ENCODE measurements at places on chromosomes 1 and 21. TPM values are rescaled to one million over a fixed set of nuclear protein-coding genes. Genes with fewer than 3 reads are reported as not detected.

The ANGPTL3 gene
- 0.07 TPM for total RNA-seq

The AADACL3 gene
- total RNA-seq = not detected

The LCE6A gene
- total RNA-seq = not detected

The SPRR1A gene
- total RNA-seq = not detected

DNA sequence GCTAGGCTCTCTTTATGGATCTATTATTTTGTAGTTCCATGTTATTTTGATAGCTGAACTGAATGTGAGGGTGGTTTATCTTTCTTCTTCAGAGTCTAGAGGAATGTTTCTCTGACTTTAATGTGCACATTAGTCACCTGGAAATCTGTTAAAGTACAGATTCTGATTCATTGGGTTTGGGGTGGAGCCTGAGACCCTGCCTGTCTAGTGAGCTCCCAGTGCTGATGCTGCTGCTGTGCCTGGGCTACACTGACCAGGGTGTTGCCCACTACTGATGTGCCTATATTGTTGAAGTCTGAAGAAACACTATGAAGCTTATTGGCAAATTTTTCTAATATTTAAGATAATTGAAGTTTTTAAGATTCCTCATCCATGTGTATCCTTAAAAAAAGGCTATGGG, 35.9 kb downstream of the CD46 start:
- H3K27me3 ChIP-seq = no peaks in the 10 kb centered on the region
- DNase-seq = no peak
- no peak overlapping the region for H3K27ac ChIP-seq
- peaks cover 6% of the 10 kb centered on the region for H3K4me1 ChIP-seq
- peaks cover 3% of the 10 kb centered on the region for H3K36me3 ChIP-seq
- H3K4me3 ChIP-seq = no peak overlapping the region

The BTF3L4 gene
- 56.6 TPM for total RNA-seq

The AGBL4 gene
- not detected for total RNA-seq

DNA sequence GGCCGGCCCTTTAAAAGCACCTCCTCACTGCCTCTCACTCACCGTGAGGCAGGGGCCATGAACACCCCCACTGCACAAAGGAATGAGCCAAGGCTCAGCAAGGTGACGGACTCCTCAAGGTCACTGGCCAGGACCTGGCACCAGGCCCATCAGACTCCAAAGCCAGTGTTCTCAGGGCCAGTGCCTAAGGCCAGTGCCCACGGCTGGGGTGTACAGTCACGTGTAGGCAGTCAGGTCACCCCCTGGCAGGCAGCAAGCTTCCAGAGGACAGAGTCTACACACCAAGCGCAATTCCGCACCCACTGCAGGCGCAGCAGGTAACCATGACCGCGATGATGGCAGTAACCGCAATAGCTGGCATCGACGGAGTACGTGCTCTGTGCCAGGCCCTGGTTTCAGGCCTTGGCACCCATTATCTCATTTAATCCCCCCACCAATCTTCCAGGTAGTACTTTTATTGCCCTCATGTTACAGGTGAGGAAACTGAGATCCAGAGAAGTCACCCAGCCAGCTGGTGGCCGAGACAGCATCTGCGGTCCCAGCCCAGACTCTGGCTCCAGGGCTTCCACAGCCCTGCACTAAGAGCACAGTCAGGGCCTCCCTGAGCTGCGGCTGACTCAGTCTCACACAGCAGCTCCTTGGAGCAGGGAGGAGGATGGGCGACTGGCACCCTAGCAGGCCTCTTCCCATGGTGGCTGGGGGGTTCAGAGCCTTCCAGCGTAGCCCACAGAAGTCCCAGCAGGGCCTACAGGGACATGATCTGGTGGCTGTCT, 27.0 kb downstream of the RAP1GAP start:
- H3K27ac ChIP-seq = no peak overlapping the region
- DNase-seq = no peak
- H3K4me1 ChIP-seq = peaks cover 24% of the 10 kb centered on the region
- H3K27me3 ChIP-seq = no peaks in the 10 kb centered on the region

The C1orf94 gene
- not detected for total RNA-seq

DNA sequence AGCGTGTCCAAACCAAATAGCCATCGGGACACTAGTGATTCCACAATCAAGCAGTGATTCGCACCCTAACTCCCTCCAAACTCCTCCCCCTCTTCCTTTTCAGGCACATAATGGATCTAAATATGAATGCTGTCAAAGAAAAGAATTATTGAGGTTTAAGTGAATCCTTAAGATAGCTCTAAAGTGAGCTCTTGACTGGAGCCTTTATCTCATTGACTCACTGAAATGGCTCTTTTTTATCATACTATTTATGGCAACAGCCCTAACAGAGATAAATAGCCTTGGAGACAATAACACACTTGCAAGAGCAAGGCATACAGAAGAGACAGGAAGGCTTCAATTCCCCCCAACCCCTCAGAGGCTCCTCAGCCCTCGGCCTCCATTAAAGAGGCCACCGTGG, 143.3 kb downstream of the PLXNA2 start:
- H3K4me3 ChIP-seq = no peak overlapping the region
- no peak overlapping the region for H3K27ac ChIP-seq
- H3K36me3 ChIP-seq = no peaks in the 10 kb centered on the region
- no peak for DNase-seq

The XKR8 gene
- 11.0 TPM for total RNA-seq

DNA sequence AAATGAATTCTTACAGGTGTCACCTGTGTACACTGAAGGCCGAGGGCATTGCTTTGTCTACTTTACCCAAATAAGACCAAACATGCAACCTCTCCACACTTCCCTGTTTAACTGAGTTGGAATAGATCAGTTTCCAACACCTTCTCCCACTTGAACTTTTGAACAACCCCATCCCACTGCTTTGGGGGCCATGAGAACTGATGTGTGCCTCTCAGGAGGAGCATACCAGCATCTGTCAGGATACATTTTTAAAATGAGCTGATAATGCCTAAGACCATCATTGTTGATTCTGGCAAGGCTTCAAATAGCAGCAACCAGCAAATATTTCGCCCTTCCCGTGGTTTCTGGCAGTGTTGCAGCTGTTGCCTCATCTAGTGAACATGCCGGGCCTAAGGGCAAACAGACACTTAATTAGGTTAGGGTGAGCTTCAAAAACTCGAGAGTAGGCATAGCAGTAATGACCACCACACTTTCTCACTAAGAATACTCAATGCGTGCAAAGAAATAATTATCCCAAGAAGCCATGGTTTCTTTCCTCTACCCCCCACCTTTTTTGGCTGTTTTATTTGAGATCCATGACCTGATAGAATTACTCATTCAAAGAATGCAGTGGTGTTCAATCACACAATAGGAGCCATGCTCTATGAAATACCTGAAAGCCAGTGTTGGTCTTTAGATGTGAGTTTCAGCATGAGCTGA, 63.7 kb downstream of the MAP10 start:
- no peak overlapping the region for H3K27ac ChIP-seq
- no peaks in the 10 kb centered on the region for H3K36me3 ChIP-seq
- H3K4me1 ChIP-seq = peaks cover 7% of the 10 kb centered on the region
- H3K27me3 ChIP-seq = no peaks in the 10 kb centered on the region
- peak; percentile 45 for DNase-seq

GRCh38 chr1:180168786-180169639, 14.3 kb downstream of the QSOX1 start:
- no peaks in the 10 kb centered on the region for H3K36me3 ChIP-seq
- peaks cover 29% of the 10 kb centered on the region for H3K4me1 ChIP-seq
- no peak for DNase-seq
- no peaks in the 10 kb centered on the region for H3K27me3 ChIP-seq

DNA sequence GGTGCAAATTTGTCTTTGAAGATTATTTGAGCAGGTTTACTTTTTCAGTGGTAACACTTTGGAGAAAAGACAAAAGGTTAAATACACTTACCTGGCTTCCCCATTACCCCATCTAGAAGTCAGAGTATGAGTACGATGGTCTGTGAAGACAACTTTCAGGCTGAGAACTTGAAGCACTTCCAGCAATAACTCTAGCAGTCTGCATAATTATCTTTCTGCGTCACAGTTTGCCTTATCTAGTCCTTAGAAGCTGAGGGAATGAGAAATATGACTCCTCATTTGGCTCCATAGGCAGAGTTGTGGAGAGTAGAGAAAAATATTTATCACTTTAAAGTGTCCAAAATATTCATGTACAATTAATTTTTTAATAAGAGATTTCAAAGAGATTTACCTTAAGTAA, 323.4 kb upstream of the CAMK1G start:
- H3K4me3 ChIP-seq = no peak overlapping the region
- no peak for DNase-seq
- no peaks in the 10 kb centered on the region for H3K36me3 ChIP-seq
- H3K4me1 ChIP-seq = no peaks in the 10 kb centered on the region

DNA sequence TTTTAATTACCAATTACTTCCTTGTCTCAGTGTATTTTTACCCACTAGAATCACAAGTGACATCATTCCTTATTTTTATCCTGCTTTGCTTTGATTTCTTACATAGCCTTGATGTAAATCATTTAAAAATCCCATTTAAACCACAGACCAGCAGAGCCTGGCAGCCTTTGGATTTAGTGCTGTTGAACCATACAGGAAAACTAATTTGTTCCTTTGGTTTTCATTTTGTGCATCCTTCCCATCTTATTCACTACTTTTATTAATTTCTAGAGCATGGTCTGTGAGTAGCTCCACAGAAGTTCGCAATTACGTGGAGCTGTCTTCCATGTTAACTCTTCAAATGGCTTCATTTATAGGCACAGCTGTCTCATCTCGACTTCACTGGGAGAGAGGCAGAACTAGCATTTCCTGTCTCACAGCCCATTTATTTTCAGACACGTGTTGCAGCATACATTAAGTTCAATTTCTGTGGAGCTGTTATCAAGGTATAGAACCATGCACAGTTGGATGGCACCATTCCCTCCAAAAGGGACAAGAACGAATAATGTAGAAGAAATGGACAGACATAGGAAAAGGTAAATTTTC, 235.3 kb downstream of the MRPL39 start:
- no peaks in the 10 kb centered on the region for H3K4me1 ChIP-seq
- H3K36me3 ChIP-seq = no peaks in the 10 kb centered on the region
- H3K27ac ChIP-seq = no peak overlapping the region
- no peaks in the 10 kb centered on the region for H3K27me3 ChIP-seq
- H3K4me3 ChIP-seq = no peak overlapping the region
- DNase-seq = no peak

The SPRR2B gene
- total RNA-seq = not detected

GRCh38 chr1:107263291-107263915, 122.6 kb downstream of the NTNG1 start:
- no peaks in the 10 kb centered on the region for H3K36me3 ChIP-seq
- no peak overlapping the region for H3K27ac ChIP-seq
- no peak overlapping the region for H3K4me3 ChIP-seq
- no peaks in the 10 kb centered on the region for H3K4me1 ChIP-seq
- H3K27me3 ChIP-seq = no peaks in the 10 kb centered on the region
- no peak for DNase-seq

GRCh38 chr21:26847002-26847401, 1.8 kb upstream of the ADAMTS1 start:
- H3K4me3 ChIP-seq = no peak overlapping the region
- no peaks in the 10 kb centered on the region for H3K4me1 ChIP-seq
- H3K27ac ChIP-seq = no peak overlapping the region
- no peaks in the 10 kb centered on the region for H3K27me3 ChIP-seq
- no peaks in the 10 kb centered on the region for H3K36me3 ChIP-seq

- H3K27me3 ChIP-seq = peaks cover 18% of the 10 kb centered on the region
- no peaks in the 10 kb centered on the region for H3K36me3 ChIP-seq
- DNase-seq = no peak
- H3K4me1 ChIP-seq = no peaks in the 10 kb centered on the region
- no peak overlapping the region for H3K4me3 ChIP-seq
- no peak overlapping the region for H3K27ac ChIP-seq
Observed at GRCh38 chr1:213649373-213649772, 338.4 kb upstream of the PROX1 start.

The FNDC5 gene
- not detected for total RNA-seq

DNA sequence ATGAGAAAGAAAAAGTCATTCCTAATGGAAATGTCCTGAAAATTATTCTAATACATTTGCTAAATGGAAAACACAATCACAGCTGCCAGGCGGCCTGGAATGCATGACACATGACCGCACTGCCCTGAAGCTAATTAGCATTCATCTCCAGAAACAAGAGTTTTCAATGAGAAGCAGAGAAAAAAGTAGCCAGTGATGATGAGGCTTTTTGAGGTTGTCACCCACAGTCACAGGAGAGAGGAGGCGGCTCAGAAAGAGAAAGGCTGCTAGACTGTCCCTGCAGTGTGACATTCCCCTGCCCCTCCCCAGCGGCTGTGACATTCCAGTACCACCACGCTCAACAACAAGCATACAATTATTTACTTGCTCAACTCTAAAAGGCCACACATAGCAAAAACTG, 122.9 kb upstream of the KRTAP19-8 start:
- H3K27ac ChIP-seq = no peak overlapping the region
- peaks cover 2% of the 10 kb centered on the region for H3K36me3 ChIP-seq
- no peak for DNase-seq
- H3K4me3 ChIP-seq = no peak overlapping the region

The C2CD4D gene
- 0.17 TPM for total RNA-seq

DNA sequence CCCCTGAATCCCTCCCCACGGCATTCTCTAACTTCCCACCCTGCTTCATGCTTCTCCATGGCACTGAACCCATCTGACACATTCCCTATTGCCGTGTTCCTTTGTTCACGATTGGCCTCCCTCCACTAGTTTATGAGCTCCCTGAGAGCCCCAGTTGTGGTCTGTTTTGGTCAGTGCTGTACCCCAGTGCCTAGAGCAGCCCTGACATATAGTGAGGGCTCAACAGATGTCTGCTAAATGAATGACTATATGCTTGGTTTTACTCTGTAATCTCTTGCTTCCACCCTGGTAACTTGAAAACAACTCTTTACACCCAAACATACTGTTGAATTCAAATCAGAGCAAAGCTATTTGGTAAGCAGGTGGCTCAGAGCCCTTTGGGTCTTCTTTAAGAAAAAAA, 171.1 kb upstream of the EDN2 start:
- H3K27me3 ChIP-seq = no peaks in the 10 kb centered on the region
- no peak overlapping the region for H3K27ac ChIP-seq
- H3K4me1 ChIP-seq = peaks cover 2% of the 10 kb centered on the region
- no peak overlapping the region for H3K4me3 ChIP-seq
- no peaks in the 10 kb centered on the region for H3K36me3 ChIP-seq

GRCh38 chr1:30740251-30741238, 17.0 kb downstream of the LAPTM5 start:
- H3K27ac ChIP-seq = no peak overlapping the region
- H3K4me1 ChIP-seq = no peaks in the 10 kb centered on the region
- DNase-seq = no peak
- no peaks in the 10 kb centered on the region for H3K27me3 ChIP-seq
- no peaks in the 10 kb centered on the region for H3K36me3 ChIP-seq

The KLHDC9 gene
- 1.4 TPM for total RNA-seq

- no peaks in the 10 kb centered on the region for H3K36me3 ChIP-seq
- H3K4me3 ChIP-seq = no peak overlapping the region
- DNase-seq = no peak
- H3K27me3 ChIP-seq = no peaks in the 10 kb centered on the region
Observed at GRCh38 chr1:232226197-232226712, 403.7 kb downstream of the SIPA1L2 start.

All from HCT116 (cell line).